Activated CD4-positive, alpha-beta memory T cell treated with anti-CD3 and anti-CD28 coated beads, Interleukin-2, amount 10 ng/mL, durations not matched to agents 7 days and 5 days (primary cell): ENCODE measurements at places on chromosomes 2 and 18.

DNA sequence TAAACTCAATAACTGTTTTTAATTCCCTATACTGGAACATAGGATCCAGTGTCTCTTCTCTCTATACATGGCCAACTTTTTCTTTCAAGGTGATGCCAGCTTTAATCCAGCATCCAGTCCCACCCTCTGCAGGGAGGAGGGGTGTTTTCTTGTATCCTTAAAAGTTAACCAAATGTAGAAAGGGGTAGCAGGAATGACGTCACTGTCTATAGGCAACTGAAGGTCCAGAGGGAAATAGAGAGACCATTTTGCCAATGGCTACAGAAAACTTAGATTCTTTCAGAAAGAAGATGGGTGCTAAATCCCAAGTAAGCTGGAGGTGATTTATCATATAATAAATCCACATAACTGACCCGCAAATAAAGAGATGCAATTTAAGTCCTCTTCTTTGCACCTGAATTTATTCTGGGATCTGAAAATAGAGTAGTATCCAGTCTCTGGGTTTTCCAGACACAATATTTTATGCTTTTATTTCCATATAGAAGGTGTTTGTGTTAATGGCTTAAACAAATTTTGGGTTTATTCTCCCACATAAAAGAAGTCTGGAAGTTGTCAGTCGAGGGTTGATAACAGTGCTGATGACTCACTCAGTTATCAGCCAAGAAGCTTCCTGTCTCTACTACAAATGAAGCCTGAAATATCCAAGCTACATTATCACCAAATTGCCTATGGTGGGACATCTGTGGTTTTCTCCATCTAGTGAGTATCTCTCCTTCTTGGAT is 5.7 kb upstream of the DNER start:
- no peak for DNase-seq

DNA sequence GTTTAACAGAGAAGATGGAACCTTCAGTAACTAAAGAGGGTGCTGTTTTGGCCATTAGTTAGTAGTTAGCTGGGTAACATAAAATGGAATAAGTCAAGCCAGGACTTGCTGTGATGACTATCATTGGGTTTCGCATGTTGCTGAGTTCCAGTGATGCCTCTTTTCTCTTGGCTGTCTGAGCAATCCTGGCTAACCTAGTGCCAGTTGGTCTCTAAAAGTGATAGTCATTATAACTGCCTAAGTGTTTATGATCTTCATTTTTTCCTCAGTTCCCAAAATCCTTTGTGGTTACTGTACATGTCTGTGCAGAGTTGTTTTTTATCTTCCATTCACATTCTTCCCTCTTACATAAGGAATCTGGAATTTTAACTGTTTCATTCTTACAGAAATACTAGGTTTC is 33.4 kb downstream of the WDR43 start:
- no peak for DNase-seq

DNA sequence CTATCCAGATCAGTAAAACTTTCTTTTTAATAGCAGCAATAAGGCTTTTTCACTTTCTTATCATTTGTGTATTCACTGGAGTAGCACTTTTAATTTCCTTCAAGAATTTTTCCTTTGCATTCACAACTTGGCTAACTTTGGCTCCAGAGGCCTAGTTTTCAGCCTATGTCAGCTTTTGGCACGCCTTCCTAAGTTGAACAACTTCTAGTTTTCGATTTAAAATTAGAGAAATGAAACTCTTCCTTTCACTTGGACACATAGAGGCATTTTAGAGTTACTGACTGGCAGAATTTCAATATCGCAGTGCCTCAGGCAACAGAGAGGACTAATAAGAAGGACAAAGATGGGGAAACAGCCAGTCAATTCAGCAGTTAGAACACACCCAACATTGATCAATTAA is 577.4 kb downstream of the DSC3 start:
- no peak for DNase-seq

- no peak for DNase-seq
Measured at GRCh38 chr2:154400563-154401290, 297.8 kb upstream of the KCNJ3 start.

DNA sequence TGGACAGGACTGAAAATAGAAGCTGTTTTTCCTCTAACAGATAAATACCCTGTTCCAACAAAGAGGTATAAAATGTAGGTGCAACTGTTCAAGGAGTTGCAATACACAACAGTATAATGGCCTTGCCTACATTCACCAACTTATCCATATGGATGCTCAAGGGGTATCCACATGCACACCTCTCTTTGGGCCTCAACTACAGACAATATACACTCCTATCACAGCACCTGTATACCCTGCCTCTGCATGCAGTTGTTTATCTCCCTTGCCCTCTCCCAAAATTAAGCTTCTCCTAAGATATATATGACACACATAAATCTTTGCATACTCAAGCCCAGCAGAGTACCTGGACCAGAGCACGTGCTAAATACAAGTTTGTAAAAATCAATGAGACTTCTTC is 37.3 kb downstream of the DARS1 start:
- DNase-seq, result no peak

DNA sequence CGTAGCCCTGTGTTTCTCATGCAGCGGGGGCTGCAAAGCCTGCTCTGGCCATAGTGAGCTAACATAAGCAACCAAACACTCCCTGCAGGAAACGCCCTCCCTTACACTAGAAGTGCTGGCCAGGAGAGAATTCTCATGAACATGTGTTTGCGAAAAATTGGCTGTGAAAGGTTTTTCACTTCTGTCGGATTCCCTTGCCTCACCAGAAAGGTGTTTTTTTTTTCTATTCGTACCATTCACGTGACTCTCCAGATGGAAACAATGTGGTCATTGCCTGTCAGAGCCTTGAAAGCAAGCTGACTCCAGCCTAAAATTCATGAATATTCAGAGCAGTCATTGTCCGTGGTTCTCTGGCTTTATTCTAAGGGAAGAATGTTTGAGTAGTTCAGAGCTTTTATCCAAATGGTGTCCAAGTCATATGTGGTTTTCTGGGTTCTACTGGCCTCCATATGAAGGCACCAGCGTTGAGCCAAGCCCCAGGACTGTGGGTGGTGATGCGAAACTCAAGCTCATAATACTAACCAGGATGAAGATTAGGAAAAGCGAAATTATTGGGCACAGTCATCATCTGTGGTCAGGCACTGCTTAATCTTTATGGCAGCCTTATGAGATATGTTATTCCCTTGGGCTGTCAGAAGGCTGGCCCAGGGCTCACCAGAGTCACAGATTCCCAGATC is 236.4 kb downstream of the ALPK2 start:
- DNase-seq, result no peak

GRCh38 chr2:224576088-224576715 is 9.0 kb downstream of the CUL3 start:
- DNase-seq, result no peak
